ENCODE measurements at places on chromosomes 7 and 10. TPM values are rescaled to one million over a fixed set of nuclear protein-coding genes. Genes with fewer than 3 reads are reported as not detected.

DNA sequence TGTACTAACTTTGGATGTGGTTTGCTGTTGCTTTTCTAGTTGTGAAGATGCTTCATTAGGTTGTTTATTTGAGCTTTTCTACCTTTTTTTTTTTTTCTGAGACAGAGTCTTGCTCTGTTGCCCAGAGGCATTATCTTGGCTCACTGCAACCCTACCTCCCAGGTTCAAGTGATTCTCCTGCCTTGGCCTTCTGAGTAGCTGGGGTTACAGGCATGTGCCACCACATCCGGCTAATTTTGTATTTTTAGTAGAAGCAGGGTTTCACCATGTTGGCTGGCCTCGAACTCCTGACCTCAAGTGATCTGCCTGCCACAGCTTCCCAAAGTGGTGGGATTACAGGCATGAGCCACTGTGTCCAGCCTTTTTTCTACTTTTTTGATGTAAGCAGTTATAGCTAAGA, 93.7 kb downstream of the ADAM22 start:
- DNase-seq = no peak
- no peaks in the 10 kb centered on the region for H3K4me1 ChIP-seq
- H3K27ac ChIP-seq = peak overlapping the region; percentile 24
- peaks cover 20% of the 10 kb centered on the region for H3K36me3 ChIP-seq
- no peak overlapping the region for H3K4me3 ChIP-seq

DNA sequence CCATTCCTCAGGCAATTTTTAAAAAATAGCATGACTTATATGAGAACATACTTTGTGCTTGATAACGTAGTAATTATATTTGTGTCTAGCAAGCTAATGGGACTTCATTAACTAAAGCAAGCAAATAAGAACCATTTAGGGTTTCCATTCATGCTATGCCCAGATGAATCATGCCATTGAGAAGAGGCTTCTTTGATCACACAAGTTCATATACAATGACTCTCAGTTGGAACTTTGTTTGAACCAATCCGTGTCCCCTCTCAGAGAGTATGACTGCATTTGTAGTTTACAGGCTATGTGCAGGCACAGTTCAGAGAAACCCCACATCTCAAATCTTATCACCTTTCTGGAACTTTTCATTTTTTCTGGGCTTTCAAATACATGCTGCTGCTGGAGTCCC, 614.2 kb downstream of the KCNMA1 start:
- H3K27ac ChIP-seq = no peak overlapping the region
- no peaks in the 10 kb centered on the region for H3K36me3 ChIP-seq
- peaks cover 1% of the 10 kb centered on the region for H3K27me3 ChIP-seq
- H3K4me1 ChIP-seq = peaks cover 9% of the 10 kb centered on the region
- H3K4me3 ChIP-seq = no peak overlapping the region

- no peaks in the 10 kb centered on the region for H3K27me3 ChIP-seq
- no peak overlapping the region for H3K27ac ChIP-seq
- DNase-seq = no peak
- no peak overlapping the region for H3K4me3 ChIP-seq
- H3K36me3 ChIP-seq = peaks cover 13% of the 10 kb centered on the region
These were observed 42.6 kb downstream of the RSBN1L start for GRCh38 chr7:77738871-77739270.

GRCh38 chr7:32901629-32902028, 10.1 kb upstream of the KBTBD2 start:
- peaks cover 7% of the 10 kb centered on the region for H3K4me1 ChIP-seq
- no peak for DNase-seq
- no peak overlapping the region for H3K27ac ChIP-seq
- H3K4me3 ChIP-seq = no peak overlapping the region
- no peaks in the 10 kb centered on the region for H3K36me3 ChIP-seq

GRCh38 chr7:7548407-7548806, 12.7 kb upstream of the COL28A1 start:
- peaks cover 8% of the 10 kb centered on the region for H3K36me3 ChIP-seq
- H3K4me3 ChIP-seq = no peak overlapping the region
- H3K4me1 ChIP-seq = peaks cover 2% of the 10 kb centered on the region
- H3K27me3 ChIP-seq = no peaks in the 10 kb centered on the region
- H3K27ac ChIP-seq = no peak overlapping the region
- DNase-seq = no peak

GRCh38 chr10:130479926-130480325, 343.7 kb downstream of the GLRX3 start:
- no peak overlapping the region for H3K4me3 ChIP-seq
- H3K4me1 ChIP-seq = peaks cover 16% of the 10 kb centered on the region
- no peak overlapping the region for H3K27ac ChIP-seq

- no peaks in the 10 kb centered on the region for H3K27me3 ChIP-seq
- peaks cover 21% of the 10 kb centered on the region for H3K36me3 ChIP-seq
- peaks cover 53% of the 10 kb centered on the region for H3K4me1 ChIP-seq
- no peak overlapping the region for H3K4me3 ChIP-seq
- DNase-seq = no peak
- H3K27ac ChIP-seq = no peak overlapping the region
These were observed 71.5 kb downstream of the ZMIZ1 start for GRCh38 chr10:79140085-79140793.

- DNase-seq = no peak
- H3K27ac ChIP-seq = no peak overlapping the region
- H3K36me3 ChIP-seq = no peaks in the 10 kb centered on the region
- peaks cover 11% of the 10 kb centered on the region for H3K4me1 ChIP-seq
These were observed 1183.6 kb downstream of the GATA3 start for GRCh38 chr10:9238041-9238440.

The CUZD1 gene
- not detected for total RNA-seq

GRCh38 chr7:17622451-17622850, 317.8 kb downstream of the SNX13 start:
- no peaks in the 10 kb centered on the region for H3K27me3 ChIP-seq
- H3K36me3 ChIP-seq = no peaks in the 10 kb centered on the region
- no peak for DNase-seq
- H3K4me1 ChIP-seq = peaks cover 24% of the 10 kb centered on the region

GRCh38 chr7:150784120-150784736, 15.9 kb downstream of the TMEM176B start:
- no peak overlapping the region for H3K4me3 ChIP-seq
- no peak overlapping the region for H3K27ac ChIP-seq
- no peaks in the 10 kb centered on the region for H3K36me3 ChIP-seq
- H3K27me3 ChIP-seq = peaks cover 13% of the 10 kb centered on the region
- no peak for DNase-seq
- peaks cover 13% of the 10 kb centered on the region for H3K4me1 ChIP-seq

DNA sequence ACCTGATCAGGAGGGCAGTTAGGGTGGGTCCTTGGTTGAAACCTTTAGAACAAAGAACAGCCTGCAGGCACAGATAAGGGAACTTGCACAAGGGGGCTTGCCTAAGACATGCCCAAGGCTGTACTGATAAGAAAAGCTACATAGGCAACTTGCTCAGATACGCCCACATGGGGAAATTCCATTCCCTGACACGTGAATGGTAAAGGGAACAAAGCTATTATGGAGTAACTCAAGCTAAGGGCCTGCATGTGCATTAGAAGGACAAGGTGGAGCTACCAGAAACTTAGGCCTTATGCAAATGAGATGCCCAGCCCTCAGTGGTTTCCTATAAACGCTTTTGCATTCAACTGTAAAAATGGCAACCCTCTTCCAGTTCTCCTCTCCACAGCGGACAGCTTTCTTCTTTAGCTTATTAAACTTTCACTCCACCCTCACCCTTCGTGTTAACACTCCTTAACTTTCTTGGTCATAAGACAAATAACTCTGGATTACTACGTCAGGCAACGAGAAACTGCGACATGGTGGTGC, 1192.1 kb upstream of the CELF2 start:
- H3K36me3 ChIP-seq = no peaks in the 10 kb centered on the region
- no peak overlapping the region for H3K4me3 ChIP-seq
- peak overlapping the region; percentile 91 for H3K27ac ChIP-seq
- peaks cover 13% of the 10 kb centered on the region for H3K4me1 ChIP-seq
- DNase-seq = no peak

DNA sequence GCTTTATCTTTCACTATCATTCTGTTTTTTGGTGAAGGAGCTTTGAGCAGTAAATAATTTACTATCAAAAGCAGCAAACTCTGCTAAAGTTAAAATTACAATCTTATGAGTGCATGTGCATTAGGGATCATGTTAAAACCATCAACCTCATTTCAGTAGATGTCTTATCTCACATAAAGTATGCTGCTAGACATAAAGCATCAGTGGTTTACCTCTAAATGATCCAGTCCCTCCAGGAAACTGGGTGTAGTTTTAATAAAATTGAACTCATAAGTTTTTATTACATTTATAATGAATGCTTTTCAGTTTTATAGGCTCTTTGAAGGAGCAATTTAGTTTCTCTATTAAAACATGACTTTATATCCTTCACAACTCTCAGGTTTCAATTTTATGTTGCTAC, 108.7 kb downstream of the LRRN3 start:
- H3K4me1 ChIP-seq = no peaks in the 10 kb centered on the region
- H3K27me3 ChIP-seq = no peaks in the 10 kb centered on the region
- peaks cover 4% of the 10 kb centered on the region for H3K36me3 ChIP-seq
- no peak overlapping the region for H3K27ac ChIP-seq

DNA sequence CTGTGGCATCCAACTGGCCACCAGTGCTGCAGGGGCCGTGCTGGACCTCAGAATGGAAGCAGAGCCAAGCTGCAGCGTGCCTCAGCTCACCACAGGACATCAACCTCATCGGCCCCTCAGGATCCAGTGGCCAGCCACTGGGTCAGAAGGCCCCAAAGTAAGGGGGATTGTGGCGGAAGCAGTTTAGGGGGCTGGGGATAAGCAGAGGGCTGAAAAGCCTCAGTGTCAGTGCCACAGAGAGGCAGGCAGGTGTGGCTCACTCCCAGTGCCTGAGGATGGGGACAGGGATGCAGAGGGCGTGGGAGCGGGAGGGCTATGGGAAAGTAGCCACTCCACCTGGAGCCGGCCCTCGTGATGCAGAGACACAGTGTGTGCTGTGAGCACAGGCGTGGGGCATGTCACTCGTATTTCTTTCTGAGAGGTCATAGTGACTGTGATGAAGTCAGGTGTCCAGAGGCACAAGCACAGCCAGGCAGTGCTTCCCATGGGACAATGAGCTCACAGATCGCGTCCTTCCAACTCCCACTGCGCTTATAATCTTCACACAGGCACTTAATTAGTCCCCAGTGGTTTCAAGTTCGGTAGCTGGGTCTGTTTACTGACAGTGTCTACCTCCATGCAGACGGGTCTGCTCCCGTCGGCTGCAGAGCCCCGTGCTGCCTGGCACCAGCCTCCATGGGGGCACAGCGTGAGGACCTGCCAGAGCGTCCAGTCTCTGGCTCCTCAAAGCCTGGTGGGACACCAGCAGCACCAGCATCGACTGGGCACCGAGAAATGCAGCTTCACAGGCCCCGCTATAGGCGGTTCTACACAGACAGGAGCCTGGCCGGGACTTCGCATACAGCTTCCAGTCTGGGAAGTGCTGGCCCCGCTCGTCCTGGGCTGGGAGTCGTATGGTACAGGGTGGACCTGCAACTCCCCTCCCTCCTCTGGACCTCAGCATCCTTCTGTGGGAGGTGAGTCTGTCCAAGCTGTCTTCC, 42.9 kb upstream of the CNPY1 start:
- H3K4me1 ChIP-seq = peaks cover 4% of the 10 kb centered on the region
- no peak overlapping the region for H3K27ac ChIP-seq
- H3K27me3 ChIP-seq = peaks cover 22% of the 10 kb centered on the region
- H3K4me3 ChIP-seq = no peak overlapping the region

DNA sequence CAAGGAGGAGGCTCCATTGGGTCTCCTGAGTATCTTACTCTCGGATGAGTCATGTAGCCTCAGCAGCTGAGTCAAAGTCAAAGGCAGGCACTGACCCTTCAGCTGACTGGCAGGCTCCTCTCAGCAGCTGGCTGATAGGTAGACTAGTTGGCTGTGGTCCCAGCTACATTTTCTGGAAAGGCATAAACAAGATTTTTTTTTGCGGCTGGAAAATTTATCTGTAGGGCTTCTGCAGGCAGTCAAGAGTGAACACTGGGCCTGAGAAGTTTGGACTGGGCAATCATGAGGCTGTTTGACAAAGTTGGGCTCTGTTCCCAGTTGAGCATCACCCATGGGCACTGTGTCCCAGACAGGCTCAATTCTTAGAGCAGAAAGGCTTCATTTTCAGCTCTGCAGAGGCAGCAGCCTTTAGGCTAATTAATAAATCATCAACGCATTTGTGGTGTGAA, 796.2 kb downstream of the CCSER2 start:
- no peak overlapping the region for H3K27ac ChIP-seq
- DNase-seq = no peak
- no peaks in the 10 kb centered on the region for H3K27me3 ChIP-seq
- no peaks in the 10 kb centered on the region for H3K36me3 ChIP-seq
- H3K4me1 ChIP-seq = no peaks in the 10 kb centered on the region
- H3K4me3 ChIP-seq = no peak overlapping the region

DNA sequence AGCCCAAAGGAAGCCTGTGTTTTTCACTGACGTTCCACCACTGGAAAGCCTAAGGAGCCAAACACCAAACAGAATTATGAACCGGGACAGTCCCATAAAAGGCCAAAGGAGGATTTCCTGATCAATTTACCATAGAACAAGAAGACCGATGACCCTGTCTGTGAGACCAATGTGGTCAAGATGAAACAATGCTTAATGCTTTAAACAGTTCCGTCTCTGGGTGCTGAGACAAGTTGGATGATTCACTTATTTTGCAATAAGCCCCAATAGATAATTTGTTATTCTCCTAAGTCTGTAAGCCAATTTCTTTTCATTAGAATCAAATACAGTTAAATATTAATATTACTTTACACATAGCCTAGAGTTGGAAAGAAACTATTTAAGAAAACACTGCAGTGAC, 134.9 kb downstream of the MICU1 start:
- H3K4me1 ChIP-seq = peaks cover 2% of the 10 kb centered on the region
- peaks cover 5% of the 10 kb centered on the region for H3K36me3 ChIP-seq
- H3K27ac ChIP-seq = peak overlapping the region; percentile 31
- no peaks in the 10 kb centered on the region for H3K27me3 ChIP-seq
- H3K4me3 ChIP-seq = no peak overlapping the region

- no peak overlapping the region for H3K27ac ChIP-seq
- no peaks in the 10 kb centered on the region for H3K27me3 ChIP-seq
These were observed 115.6 kb downstream of the CDH23 start for GRCh38 chr10:71512312-71512711.

DNA sequence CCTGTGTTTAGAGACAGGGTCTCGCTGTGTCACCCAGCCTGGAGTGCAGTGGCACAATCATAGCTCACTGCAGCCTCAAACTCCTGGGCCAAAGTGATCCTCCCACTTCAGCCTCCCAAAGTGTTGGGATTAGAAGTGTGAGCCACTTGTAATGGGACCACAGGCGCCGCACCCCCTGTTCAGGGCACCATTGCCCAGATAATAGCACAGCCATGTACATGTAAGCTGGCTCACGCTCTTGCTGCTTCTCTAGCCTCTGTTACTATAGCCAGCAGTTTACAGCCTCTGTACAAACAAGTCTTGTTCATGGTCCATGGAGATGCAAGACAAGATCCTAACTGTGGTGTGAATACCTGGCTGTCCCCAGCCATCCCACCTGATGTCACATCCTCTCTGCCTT, 4.2 kb upstream of the MLXIPL start:
- H3K36me3 ChIP-seq = no peaks in the 10 kb centered on the region
- H3K4me3 ChIP-seq = no peak overlapping the region
- peaks cover 39% of the 10 kb centered on the region for H3K27me3 ChIP-seq

GRCh38 chr10:88389456-88389855, 193.7 kb downstream of the RNLS start:
- H3K36me3 ChIP-seq = peaks cover 1% of the 10 kb centered on the region
- no peak overlapping the region for H3K27ac ChIP-seq
- H3K4me3 ChIP-seq = no peak overlapping the region
- H3K27me3 ChIP-seq = no peaks in the 10 kb centered on the region
- DNase-seq = no peak
- peaks cover 4% of the 10 kb centered on the region for H3K4me1 ChIP-seq

The TMEM273 gene
- total RNA-seq = not detected

GRCh38 chr10:102710609-102711008, 3.6 kb downstream of the ARL3 start:
- peaks cover 23% of the 10 kb centered on the region for H3K4me1 ChIP-seq
- H3K4me3 ChIP-seq = no peak overlapping the region
- H3K36me3 ChIP-seq = no peaks in the 10 kb centered on the region
